Right lung (tissue), 10 donors: ENCODE measurements at places on chromosomes 16 and 17. TPM values are rescaled to one million over a fixed set of nuclear protein-coding genes. Genes with fewer than 3 reads are reported as not detected.

Gene MMP15
- polyA plus RNA-seq: 54.2 TPM

DNA sequence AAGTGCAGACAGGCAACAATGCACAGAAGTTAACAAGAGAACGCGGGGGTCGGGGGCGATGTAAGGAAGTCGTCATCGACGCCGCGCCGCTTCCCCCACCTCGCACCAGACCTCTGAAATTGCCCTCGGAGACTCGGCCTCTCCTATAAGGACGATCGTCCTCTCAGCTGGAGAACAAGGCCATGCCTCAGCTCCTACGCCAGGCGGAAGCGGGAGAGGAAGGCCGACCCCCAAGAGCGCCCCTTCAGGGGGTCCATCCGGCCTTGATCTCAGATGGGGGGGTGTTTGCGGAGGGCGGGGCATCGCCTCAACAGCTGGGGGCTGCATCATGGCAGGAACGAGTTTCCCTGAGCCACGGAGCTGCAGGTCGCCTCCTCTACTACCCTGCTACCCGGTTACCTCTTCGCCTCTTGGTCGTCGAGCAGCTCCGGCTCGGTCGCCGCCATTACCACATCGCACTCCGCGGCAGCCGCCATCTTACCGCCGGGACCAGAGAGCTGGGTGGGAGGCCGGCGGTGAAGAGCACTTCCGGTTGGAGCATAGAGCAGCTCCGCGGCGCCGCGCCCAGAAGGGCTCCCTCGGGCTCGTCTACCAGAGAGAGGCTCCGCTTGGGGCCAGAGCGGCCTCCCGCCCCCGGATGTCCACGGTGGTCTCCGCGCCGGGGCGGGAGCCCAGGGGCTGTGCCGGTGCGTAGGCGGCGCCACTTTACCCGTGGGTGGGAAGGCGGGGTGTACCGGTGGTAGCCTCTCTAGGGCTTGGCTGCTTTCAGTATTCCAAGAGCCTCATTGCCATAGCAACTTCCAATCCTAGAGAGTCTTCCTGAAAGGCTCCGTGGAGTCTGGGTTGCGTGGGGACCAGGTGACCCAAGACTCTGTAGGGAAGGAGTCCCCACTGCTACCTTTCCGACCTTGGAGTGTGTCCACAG is at the start of gene DNAJC7:
Gene DNAJC7, minus strand, starts transcription at position 499 of the 925 bp plus-strand sequence. Its CDS starts 23 bp downstream, at position 476.
- DNase-seq: peak; percentile 91

- no peak for DNase-seq
Measured at GRCh38 chr17:78526231-78527025, 50.8 kb downstream of the DNAH17 start.

Gene TEDC2
- polyA plus RNA-seq: 6.2 TPM

DNA sequence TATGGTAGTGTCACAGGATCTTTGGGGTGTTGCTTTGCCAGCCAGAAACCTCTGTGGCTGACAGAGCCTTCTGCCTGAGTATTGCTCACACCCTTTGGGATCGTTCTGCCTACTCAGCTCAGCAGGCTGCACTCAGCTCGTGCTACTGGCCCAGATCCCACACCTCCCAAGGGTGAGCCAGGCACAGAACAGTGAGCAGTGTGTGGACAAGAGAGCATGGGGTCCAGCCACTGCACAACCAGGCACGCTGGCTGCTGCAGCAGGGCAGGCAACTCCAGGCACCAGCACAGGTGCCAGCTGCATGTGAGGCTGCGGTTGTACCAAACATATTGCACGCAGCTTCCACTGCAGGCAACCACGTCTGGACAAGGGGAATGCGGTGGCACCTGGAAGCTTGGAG is 84.9 kb downstream of the CYB561 start:
- DNase-seq: no peak

DNA sequence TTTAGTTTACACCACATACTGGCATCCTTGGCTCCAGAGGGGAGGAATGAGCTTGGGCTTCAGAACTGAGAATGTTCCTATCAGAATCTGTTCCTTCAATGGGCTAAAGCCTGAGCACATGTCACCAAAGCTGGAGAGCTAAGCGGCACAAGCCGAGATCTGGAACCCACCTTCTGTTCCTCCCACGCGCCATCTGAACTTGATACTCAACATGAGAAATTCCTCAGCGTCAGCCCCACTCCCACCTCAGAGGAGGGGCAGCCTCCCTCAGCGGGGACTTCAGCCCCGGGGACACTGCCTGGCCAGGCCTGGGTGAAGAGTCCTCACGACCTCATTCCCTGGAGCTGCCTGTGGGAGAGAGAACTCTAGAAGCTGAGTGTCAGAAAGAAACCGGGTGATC is 22.8 kb upstream of the SLC47A1 start:
- no peak for DNase-seq

DNA sequence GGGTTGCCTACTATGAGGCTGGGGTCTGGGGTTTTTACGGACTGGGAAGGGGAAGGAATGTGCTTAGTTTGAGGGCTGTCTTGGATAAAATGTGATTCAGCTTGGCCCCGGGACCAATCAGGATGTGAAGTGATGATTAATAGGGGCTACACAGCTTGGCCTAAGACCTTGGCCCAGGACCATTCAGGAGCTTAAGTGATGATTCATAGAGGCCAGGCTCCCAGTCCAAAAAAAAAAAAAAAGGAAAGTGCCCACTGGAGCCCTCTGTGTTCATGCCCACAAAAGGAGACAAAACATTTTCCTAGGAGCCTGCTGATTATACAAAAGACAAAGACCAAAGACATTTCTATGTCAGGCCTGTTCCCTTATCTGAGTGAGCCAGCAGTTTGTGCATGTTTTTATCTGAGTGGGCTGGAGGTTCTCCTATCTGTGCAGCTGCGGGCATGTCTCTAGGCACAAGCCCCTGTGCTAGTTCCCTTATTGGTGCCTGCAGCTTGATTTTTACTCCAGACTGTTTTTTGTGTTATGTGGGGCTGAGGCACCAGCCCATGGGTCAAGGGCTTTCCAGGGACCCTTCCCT is 898.2 kb upstream of the GOT2 start:
- no peak for DNase-seq

GRCh38 chr17:75941442-75941819 is 589 bp upstream of the FBF1 start:
- no peak for DNase-seq

Gene RNF43
- polyA plus RNA-seq: 52.8 TPM

- DNase-seq: no peak
Measured at GRCh38 chr16:8948069-8948593, 15.6 kb downstream of the USP7 start.

Gene MFAP4
- 514 TPM for polyA plus RNA-seq

GRCh38 chr17:77619851-77620250 is 338.7 kb upstream of the TNRC6C start:
- DNase-seq: no peak

DNA sequence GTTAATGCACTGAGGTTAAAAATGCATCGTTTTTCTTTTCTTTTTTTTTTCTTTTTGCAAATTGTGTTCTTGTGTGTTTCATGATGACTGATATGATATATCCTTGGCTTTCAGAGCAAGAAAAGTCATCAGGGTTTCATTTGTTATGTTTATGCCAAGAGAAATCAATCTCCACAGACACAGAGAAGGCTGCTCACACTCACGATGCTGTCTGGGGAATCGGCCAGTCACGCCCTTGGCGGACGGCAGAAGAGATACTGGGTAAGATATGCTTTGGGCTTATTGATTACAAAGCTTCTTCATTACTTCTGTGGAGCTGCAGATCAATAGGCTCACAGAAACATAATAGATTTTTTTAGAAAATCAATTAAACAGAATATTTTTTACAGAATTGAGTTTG is 42.2 kb upstream of the TNRC6C start:
- no peak for DNase-seq

Gene KRT33B
- polyA plus RNA-seq: not detected

Gene EME2
- polyA plus RNA-seq: 7.8 TPM

DNA sequence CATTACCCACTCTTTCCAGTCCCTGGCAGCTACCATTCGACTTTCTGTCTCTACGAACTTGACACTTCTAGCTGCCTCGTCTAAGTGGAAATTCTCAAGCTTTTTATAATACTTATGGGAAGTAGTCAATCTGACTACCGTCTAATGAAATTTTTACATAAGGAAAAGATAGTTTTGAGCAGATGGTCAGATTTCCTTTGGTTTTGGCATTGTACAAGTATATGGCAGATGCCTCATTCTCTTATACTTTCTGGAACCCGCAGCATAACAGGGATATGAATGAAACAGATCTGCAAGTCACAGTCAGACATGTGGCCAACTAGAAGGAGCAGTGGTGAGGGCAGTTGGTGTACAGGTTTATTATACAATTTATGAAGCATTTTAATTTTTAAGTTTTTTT is 146.0 kb downstream of the PITPNC1 start:
- no peak for DNase-seq

Gene ACSM3
- polyA plus RNA-seq: 65.9 TPM

DNA sequence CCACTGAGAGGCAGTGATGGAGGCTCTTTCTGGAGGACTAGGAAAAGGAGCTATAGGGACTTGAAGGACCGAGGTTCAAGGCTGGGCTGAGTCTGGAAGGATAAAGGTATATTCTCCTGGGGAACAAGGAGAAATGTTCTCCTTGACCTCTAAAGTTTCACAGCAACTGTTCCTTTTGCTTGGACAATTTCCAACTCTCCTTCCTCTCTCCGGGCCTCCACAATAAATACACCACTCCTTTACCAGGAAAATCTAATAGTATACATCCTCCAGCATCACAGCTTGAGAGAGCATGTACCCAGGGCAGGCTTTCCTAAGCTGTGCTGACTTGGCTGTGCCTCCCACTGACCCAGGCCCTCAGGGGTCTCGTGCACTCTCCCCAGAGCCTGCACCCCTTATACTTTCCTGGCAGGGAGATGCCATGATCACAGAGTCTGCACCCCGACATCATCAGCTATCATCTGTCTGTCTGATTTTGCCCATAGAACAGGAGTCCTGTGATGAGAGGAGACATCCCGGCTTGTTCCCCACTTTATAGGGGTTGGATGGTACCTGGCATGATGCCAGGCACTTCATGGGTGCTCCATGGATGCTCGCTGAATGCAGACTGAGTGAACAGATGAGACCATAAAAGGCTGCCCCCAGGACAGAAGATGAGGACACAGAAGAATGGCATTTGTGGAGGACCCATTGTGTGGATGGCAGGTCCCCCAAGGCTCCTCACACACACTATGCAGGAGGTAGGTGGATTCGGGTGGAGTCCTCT is 582.6 kb upstream of the CDH5 start:
- DNase-seq: no peak

Gene HSD11B2
- 42.5 TPM for polyA plus RNA-seq

- no peak for DNase-seq
Measured at GRCh38 chr17:10226930-10227695, 28.7 kb upstream of the GAS7 start.

DNA sequence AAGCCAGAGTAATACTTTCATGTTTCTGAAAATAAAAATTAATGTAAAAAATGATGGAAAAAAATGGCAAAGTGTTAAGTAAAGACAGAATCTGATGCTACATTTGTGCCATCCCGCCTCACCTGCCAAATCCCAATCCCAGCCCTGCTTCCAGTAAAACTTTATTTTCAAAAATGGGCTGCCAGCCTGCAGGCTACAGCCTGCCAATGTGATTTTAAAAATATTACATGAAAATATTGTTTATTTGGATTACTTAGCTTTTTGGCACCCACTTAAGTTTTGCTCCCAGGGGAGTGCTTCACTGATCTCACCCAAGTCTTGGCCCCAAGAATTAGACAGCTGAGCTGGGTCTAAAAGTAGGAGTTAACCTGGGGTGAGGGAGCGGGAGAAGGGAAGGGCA is 112.8 kb downstream of the C16orf78 start:
- DNase-seq: no peak

DNA sequence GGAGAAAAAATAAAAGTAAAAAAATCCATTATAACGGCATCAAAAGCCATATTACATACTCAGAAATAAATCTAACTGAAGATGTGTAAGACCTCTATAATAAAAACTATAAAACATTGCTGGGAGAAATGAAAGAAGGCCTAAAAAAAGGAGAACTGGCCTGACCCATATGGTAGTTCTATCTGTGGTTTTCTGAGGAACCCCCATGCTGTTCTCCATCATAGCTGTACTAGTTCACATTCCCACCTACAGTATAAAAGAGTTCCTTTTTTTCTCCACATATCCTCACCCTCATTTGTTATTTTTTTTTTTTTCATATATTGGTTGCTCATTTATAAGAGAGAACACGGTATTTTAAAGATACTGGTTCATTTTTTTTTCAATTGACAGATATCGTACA is 191.8 kb downstream of the STX8 start:
- no peak for DNase-seq

DNA sequence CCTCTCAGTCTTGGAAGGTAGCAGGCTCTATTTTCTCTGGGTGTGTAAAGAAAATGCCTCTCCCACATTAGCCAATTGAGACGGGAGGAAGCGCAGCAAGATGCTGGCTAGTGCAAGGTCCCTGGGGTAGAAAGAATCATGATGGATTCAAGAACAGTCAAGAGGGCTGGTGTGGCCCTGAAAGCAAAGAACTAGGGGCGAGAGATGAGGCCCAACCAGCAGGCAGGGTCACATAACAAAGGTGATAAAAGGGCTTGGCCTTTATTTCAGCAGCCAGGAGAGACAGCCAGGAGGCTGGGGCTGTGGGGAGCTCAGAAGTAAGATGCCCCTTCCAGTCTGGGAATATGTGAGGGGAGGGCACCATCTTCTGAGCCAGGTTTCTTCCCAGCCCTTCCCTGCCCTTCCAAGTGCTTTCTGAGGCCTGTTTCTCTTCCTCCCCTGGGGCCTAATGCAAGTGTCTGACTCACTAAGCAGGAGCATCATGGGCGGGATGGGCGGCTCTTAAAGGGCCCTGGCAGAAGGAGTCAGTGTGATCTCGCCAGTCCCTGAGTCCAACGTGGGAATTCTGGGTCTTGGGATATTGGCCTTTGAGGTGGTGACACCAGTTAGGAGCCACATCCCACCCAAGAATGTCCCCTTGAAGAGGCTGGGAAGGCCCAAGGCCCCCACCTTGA is 3.9 kb upstream of the NLRC5 start:
- DNase-seq: no peak

Gene ZP2
- 1.2 TPM for polyA plus RNA-seq

DNA sequence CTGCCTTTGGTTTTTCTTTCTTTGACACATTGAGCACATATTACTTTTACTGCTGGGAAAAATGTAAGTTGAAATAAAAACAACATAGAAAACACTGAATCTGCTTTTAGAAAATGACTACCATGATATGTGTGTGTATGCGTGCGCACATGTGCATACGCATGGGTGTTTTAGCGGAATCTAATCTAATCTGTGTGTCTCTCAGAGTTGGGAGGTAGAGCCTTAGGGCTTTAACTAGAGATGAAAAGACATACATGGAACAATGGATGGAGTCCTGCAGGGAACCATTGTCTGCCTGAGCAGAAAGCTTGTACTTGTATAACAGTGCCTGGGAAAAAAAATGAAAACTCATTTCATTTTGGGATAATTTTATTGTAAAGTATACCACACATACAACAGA is 12.4 kb downstream of the SLFN5 start:
- no peak for DNase-seq

DNA sequence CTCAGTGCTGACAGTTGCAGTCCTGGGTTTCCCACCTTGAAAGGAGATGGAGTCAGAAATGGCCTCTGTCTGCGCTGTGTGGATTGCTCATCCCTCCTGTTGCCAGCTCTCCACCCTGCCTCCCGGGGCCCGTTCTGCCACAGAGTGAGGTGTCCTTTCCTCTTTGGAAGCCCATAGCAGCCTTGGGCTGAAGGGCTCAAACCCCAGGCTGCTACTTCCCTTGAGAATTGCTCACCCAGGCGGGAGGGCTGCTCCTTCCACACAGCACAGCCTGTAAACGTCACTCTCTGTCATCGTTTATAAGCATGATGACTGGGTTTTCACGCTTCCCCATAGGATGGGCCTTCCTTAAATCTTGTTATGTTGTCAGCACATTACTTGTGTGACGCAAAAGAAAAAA is 62.7 kb downstream of the FOXK2 start:
- no peak for DNase-seq

Gene RGS11
- 2.0 TPM for polyA plus RNA-seq
